ENCODE measurements at places on chromosomes 3 and 15.

DNA sequence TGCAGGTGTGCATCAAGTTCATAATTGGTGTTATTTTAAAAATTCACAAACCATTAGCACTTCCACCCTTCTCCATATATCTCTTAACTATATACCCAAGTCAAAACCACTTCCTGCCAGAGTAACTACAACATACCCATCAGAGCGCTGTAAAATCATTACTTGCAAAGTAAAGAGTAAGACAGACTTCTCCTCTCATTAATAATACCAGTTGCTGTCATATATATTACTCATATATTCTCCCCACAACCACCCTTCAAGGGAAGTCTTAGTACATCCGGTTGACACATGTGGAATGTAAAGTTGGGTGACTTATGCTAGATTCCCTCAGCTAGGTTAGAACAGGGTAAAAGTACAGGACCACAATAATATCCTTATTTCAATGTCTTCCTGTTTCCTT lies 5.6 kb downstream of the TERC start:
- no peak for DNase-seq

- no peak for DNase-seq
These were observed at the start of gene LRRN1 for GRCh38 chr3:3799173-3800079. Gene LRRN1, plus strand, starts transcription at chr3:3799431. Its CDS starts 45,211 bp downstream, at chr3:3844642.

DNA sequence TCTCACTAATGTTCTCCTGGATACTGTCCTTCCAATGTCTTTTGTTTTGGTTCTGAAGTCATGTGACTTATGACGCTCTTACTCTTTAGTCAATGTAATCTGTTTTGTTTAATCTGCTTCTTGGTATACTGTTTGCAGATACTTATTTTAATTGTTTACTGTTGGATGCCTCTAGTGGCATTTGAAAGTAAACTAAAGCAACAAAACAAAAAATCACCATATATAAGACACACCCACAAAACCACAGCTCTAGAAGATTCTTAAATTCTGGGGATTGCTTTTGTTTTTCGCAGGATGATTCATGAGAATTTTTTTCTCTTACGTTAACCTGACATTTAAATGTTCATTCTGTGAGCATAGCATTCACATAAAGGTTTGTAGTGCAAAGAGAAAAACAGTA lies 16.8 kb downstream of the SLC25A26 start:
- DNase-seq = no peak

- no peak for DNase-seq
These were observed 246.8 kb upstream of the TOPAZ1 start for GRCh38 chr3:43994657-43995546.

DNA sequence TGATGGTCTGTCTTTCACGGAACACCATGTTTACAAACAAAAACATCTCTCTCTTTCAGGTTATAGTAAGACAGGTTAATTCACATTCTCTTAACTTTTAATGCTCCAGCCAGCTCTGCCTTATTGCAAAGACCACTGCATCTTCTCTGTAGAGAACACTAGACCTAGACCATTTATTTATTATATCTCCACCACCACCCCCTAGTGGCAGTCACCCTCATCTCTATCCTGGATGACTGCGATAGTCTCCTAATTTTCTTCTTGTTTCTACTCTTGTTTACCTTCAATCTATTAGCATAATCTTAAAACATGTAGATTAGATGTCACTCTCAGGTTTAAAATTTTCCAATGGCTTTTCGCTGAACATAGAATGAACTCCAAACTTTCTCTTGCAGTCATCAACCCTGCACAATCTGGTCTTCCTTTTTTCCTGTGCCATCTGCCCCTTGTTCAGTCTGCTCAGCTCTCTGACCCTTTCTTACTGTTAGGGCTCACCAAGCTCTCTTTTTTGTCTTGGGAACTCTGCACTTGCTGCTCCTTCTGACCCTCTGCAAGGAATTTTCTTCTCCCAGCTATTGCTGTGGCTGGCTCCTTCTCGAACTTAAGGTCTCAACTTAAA lies 155.6 kb downstream of the SQOR start:
- no peak for DNase-seq

DNA sequence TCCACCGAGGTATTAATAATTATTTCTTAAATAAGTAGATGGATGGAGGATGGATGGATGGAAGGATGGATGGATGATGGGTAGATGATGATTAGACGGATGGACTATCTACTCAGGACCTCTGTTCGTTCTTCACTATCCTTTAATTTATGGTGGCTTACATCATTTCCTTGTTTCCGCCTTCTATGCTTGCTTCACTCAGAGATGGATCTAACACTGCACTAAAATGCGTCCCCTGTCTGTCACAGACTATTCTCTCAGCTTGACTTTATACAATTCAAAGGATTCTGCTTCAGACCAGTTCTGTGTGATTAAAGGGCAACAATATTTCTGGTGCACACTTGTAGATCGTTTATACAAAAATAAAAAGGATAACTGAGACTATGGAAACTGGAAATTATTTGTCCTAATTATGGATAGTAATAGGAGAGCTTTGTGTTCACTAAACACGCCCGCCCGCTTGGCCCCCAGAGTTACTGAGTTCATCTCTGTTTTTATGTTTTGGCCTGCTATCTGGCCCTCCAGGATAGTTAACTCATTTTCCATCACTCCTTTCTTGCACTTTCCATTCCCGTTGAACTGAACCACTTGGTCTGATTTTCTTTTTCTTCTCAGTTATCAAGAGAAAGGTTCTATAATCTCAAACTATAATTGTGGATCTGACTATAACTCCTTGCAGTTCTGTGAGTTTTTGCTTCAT lies 41.4 kb upstream of the CA12 start:
- no peak for DNase-seq
